ENCODE measurements at places on chromosomes 7 and 10.
A peak's percentile ranks its signal among the peaks of the same experiment; 100 is the strongest.

GRCh38 chr7:64867863-64868440 is 35.1 kb upstream of the ZNF273 start:
- no peak for DNase-seq

- DNase-seq = no peak
Measured at GRCh38 chr10:101111547-101111946, 19.6 kb upstream of the TLX1 start.

- DNase-seq = no peak
Measured at GRCh38 chr10:24518981-24519597, 204.6 kb downstream of the ARHGAP21 start.

DNA sequence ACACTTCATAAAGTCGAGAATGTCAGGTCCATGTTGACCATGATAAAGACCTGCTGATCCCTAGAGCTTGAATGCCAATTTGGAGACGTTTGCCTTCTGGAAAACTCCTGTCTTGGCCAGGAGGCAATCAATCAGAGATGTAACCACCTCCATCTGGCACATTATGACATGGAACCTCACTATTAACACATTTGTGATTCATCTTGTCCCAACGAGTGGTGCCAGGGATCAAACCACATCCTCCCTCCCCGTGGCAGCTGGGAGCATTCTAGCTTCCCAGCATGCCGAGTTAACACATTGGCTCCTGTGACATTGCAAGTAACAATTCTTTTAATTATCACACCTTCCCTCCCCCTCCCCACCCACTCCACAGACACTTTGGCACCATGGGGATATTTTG is 84.0 kb upstream of the PPP1R17 start:
- DNase-seq = no peak

GRCh38 chr7:108568801-108569380 is 615 bp downstream of the THAP5 start:
- DNase-seq = peak; percentile 11

GRCh38 chr10:78645975-78646374 is 422.8 kb upstream of the ZMIZ1 start:
- no peak for DNase-seq

GRCh38 chr7:113071465-113071864 is 15.2 kb downstream of the GPR85 start:
- peak; percentile 27 for DNase-seq

- DNase-seq = no peak
Measured at GRCh38 chr7:85172530-85172941, 14.3 kb downstream of the SEMA3D start.

DNA sequence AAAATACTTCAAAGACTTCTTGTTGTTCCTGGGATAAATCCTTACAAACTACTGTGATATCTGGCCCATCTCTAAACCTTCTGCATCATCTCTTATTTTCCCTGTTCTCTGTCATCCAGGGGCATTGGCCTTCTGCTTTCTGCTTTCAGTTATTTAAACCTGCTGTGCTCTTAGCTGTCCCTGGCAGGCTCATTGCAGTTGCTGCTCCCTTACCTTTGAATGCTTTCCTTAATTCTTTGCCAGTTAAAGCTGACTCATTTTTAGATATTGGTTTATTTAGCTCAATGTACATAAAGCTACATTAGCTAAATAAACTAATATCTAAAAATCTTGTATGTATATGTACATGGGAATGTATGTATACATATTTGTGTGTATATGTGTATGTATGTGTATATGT is 40.6 kb upstream of the CD36 start:
- no peak for DNase-seq

GRCh38 chr7:141992156-141992555 is 3.5 kb upstream of the MGAM start:
- no peak for DNase-seq

Data from CD4-positive, alpha-beta T cell treated with Interferon alpha-2 for 1 hour (primary cell).